ENCODE measurements at places on chromosomes 1 and 21. TPM values are rescaled to one million over a fixed set of nuclear protein-coding genes. Genes with fewer than 3 reads are reported as not detected.

DNA sequence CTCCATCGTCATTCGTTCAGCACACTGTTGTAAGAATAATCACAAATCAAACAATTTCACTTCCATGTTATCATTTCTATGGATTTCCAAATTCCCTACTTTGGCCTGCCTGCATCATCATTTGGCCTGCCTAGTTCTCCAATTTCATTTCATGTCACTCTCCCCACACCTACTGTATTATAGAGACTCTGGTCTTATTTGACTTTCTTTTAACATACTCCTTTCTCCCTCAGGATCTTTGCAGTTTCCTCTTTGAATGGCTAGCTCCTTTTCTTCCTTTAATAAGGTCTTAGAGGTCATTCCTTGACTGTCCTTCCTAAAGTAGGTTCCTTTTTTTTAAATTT lies 36.3 kb upstream of the PODN start:
- no peak for DNase-seq

DNA sequence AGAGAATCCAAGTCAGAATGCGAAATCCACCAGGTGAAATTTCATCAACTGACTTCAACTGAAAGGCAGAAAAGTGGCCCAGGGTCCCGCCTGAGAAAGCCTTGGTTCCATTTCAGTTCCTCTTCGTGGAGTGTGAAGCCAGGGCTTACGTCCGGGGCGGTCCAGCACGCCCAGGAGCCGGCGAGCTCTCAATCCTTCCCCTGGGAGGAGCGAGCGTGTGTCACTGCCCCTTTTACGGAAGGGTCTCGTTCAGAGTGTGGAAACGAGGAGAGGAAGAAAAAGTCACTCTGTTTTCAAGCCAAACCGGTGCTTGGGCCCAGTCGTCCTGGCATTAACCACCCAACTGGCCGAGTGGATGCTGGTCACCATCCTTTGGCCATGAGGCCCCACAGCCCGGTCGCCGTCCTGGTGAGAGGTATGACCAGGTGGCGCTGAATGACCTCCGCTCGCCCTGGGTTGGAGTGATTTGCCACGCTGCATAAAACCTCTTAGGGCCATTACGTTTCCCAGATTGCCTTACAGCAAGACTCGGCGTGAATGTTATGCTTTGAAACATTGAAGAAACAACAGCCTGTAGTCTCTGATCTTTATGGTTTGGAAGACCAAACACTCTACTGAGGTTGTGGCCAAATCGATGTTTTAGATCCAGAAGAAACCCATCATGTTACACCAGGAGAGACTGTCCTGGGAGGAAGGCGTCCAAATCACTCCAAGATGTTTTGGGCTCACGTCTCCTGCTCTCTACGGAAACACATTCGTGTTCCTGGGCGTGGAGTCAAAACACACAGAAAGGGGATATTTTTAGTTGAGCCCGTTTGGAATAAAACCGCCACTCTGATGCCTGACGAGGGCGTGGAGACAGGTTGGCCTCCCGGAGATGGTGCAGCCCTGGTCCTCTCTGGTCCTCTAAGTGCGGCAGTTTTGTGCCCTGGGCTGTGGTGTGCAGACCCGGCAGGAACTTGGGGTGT lies 93.6 kb upstream of the ACTRT2 start:
- no peak for DNase-seq

- no peak for DNase-seq
These were observed 8.0 kb upstream of the PTPRC start for GRCh38 chr1:198630863-198631262.

- peak; percentile 14 for DNase-seq
These were observed 4.6 kb downstream of the MAB21L3 start for GRCh38 chr1:116115476-116116439.

DNA sequence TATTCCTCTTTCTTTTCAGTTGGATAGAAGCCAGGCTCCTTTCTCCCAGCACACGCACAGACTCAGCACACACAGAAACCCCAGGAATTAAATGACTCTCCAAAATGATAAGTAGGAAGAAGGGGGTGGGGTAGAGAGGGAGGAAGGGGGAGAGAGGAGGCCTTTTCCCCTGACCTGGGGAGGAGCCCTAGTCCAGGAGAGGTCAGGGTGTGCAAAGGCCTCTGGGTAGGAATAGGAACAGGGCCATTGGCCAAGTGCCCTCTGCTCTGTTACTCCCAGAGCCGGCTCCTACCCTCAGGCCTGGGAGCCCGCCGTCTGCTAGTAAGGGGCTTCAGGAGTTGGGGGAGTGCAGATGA lies 35.6 kb upstream of the PUM1 start:
- DNase-seq, result peak; percentile 74

GRCh38 chr1:223341121-223341520 lies 22.9 kb downstream of the SUSD4 start:
- DNase-seq, result no peak

- DNase-seq, result no peak
These were observed 43.3 kb downstream of the SIPA1L2 start for GRCh38 chr1:232586679-232587078.

Gene PRUNE1
- total RNA-seq, result 22.6 TPM

Gene FOXO6
- total RNA-seq, result 0.24 TPM

Gene MIXL1
- total RNA-seq, result 1.4 TPM

DNA sequence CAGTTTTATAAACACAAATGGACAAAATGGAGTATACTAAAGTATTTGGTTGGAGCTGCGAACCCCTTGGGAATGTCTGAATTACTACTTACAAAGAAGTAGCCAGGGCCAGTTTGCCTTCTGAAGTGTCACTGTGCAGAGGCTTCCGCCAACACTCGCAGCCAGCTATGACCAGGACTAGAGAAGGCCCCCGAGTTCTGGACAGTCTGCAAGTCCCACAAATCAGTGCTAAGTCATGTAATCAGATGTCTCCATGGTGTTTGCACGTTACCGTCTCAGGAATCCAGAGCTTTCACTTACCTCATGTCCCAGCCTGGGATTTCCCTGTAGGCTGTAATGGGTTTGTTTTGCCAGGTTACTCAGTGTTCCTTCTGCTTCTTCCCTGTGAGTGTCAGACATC lies 106.6 kb upstream of the SPAG17 start:
- no peak for DNase-seq

DNA sequence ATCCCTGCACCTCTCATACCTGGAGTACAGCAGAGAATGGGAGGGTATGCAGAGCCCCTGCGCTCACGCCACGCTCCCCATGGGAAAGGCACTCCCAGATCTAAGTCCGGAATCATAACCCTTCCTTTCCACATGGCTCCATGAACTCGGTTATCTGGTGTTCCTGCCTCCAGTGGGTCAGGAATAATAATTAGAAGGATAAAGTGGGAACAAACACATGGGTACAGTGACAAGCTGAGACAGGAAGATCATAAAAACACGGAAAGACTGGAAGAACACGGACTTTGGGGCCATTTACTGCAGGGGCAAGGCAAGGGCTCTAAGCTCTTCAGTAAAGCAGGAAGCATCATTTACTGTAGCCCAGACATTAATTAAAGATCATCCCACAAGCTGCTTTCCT lies 48.6 kb downstream of the FOXO6 start:
- no peak for DNase-seq

GRCh38 chr1:155531624-155532023 lies 31.0 kb downstream of the ASH1L start:
- DNase-seq, result peak; percentile 71

Gene SLC9C2
- 1.7 TPM for total RNA-seq

DNA sequence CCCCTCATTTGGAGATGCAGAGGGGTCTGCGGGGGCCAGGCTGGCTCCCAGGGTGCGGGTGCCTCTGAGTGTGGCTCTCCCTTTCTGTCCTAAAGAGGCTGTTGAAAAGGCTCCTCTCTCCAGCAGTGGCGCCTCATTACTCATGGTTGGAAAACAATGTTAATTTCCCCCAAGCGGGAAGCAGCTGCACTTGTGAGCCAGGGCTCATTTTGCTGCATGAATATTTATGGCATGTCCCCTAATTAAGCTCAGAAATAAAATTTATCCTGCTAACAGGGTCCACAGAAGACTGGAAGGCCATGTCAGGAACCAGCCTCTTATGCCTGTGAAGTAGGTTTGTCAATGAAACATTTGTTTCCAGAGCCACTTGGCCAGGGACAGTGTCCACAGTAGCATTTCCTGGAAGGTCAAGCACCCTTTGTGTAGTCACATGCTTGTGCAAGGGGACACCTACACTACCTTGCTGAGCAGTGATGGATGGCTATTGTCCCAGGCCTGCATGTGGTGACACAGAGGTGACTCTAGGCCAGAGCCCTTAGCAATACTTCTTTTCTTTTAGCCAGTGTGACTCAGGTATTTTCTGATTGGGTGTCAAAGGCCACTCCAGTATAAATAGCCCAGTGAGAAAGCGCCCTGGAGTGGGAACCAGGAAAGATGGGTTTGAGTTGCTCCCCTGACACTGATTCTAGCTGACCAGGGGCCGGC lies 259.0 kb downstream of the FOXD2 start:
- no peak for DNase-seq

DNA sequence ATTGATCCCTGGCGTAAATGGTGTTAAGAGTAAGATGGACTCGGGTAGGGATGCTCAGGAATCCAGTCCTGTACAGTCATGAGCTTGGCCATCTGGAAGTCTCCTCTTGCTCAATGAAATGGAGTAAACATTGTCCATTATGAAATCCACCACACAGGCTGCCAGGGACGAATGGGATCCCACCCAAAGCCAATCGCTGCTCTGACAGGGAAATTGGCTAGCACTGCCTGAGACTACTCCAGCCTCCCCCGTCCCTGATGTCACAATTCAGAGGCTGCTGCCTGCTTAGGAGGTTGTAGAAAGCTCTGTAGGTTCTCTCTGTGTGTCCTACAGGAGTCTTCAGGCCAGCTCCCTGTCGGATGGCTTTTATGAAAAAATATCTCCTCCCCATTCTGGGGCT lies at the start of gene HSD11B1:
HSD11B1 (plus strand) TSS at position 263 of the 400 bp plus-strand sequence; CDS start at position 360, 97 bp downstream.
- DNase-seq, result peak; percentile 25

DNA sequence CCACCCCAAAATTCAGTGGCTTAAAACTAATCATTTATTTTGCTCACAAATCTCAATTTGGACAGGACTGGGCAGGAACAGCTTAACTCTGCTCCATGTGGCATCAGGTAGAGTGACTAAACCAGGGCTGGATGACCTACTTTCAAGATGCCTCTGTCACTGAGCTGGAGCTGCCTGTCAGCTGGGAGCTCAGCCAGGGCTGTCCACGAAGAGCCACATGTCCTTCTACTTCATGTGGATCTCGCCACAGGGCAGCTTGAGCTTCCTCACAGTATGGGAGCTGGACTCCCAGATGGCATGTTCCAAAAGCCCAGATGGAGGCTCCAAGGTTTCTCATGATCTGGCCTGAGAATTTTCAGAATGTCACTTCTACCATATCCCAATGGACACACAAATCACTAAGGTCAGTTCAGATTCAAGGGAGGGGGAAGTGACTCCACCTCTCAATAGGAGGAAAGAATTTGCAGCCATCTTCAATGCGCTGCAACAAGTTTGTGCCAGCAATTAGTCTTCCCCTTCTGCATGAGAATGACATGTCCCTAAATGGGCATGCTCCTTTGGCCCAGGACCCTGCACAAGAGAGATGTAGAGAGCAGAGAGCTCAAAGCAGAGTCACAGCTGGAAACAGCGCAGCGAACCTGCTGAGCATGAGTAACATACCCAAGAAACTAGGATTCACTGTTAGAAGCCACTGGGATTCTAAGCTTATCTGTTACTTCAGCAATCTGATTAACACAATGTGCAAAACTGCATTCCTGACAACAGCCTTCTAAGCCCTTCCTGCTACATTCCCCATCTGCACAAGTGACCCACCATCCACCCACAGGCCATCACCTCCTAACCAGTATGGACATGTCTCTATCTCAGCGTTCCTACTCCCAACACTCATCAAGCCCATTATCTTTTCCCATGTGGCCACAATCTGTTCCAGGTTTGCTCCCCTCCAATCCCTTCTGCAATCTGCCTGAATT lies 17.0 kb downstream of the HLCS start:
- no peak for DNase-seq

DNA sequence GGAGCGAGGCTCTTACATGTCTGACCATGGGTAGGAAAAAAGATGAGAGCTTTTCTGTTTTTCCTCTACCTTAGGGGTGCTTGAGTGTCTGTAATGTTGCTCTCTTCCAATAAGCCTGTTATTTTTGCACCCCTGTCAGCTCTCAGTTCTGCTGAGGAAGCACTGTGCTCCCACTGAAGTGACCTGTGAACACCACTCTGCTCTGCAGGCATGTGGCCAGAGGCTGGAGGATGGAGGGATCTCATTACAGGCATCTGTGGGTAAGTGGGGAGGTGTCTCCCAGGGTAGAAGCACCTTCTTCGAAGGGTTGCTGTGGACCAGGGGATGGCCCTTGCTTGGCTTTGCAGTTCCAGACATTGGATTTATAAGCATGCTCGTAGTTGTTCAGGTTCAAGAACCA lies 56.8 kb upstream of the RBM15 start:
- DNase-seq, result no peak

DNA sequence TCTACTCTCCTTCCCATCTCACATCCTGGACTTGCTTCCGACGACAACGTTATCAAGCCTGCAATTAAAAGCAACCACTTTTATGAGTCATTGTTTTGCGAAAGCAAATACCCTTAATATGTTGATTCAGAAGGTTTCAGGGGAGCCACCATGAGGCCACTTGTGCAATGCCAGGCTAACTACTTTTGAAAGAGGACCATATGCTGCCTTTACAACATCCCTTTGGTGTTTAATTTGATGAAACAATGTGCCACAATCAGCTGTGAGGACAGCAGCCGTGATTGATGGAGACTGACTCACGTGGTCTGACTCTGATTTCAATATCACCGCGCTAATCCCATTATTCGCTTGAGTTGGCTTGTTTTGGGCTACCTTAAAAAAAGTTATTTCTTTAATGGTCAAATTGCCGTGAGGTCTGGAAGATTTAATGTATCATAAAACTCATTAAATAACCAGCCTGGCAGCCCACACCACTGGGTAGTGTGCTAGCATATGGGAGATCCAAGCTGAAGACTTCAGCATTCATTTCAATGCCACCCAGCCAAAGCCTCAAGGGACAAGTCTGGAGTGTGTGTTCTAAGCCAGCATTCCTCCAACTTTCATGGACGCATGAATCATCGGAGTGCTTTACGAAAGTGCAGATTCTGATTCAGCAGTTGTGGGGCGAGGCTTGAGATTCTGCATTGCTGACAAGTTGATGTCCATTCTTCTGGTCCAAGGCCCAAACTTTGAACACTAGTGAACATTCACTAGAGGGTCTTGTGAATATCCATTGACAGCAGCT lies 73.3 kb upstream of the PAXBP1 start:
- DNase-seq, result no peak

Gene CRP
- total RNA-seq, result 0.48 TPM

GRCh38 chr1:160357286-160358002 lies 9.4 kb upstream of the NHLH1 start:
- DNase-seq, result no peak

DNA sequence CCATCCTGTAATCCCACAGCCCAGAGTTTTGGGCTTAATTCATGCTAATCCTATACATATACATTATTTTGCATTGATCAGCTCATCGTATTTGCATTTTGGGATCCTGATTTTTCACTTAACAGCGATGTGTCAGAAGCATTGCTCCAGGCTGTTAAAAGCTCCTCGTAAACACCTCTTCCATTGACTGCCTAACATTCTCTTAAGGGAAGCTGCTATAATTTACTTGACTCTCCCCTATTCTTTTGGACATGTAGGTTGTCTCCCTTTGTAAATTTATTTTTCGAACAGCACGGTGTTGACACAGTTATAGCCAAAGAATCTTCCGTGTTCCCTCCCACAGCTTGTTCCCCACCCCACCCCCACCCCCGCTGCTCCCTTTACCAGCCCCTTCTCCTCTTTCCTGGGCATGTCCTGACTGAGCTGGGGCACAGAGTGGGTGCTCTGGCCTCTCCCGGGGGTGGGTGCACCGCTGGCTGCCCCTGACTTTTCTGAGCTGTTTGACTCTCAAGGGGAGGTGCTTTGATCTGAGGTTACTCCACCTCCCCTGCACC lies 22.8 kb downstream of the LDLRAP1 start:
- no peak for DNase-seq

Gene ARTN
- 4.8 TPM for total RNA-seq
